ENCODE measurements at places on chromosomes 1 and 21.

DNA sequence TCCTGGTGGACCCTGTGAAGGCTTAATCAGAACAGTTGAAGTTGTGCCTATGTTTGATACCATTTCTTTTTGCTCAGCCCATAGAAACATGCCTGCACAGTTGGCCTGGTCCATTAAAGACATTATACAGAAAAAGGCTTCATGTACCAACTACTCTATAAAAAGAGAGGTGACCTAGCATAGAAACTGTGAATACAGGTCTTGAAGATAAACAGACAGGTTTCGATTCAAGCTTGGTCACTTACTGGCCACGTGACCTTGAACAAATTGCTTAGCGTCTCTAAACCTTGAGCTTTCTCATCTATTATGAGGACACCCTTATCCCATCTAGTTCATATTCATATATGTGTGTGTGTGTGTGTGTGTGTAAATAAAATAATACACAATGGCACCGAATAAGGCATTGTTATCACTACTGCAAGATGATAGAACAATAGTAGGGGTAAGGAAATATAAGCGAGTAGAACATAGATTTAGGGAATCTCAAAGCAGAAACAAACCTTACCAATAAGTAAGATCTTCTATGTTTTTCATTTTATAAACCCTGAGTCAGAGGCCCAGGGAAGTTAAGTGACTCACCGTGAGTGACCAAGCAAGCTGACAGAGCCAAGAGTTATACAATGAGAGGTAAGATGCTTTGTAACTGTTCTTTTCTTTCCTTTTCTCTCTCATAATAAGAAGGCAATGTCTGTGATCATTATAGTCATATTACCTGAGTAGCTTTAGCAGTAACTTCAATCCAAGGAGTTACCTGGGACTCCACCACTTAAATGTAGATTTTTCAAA, 476.8 kb upstream of the DEPDC1 start:
- no peak for DNase-seq

GRCh38 chr1:77313491-77313890, 31.7 kb downstream of the AK5 start:
- DNase-seq = no peak

DNA sequence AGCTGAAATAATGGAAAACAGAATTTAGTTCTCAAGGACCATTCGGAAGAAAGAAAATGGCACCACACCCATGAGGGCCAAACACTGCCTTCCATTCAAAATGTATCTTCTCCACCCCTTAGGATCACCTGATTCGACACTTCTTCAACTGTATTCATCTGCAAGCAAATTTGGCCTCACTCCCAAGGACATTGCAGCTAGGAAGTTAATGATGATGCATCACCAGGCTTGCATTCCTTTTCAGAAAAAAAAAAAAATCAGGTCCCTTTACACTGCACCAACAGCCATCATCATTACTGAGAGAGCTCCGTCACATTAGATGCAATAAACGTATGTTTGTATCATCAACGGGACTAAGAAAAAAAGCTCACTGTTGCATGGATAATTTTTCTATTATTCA, 368.3 kb downstream of the PCP4 start:
- DNase-seq = no peak

GRCh38 chr1:229093238-229093540, 177.7 kb upstream of the RAB4A start:
- DNase-seq = no peak

DNA sequence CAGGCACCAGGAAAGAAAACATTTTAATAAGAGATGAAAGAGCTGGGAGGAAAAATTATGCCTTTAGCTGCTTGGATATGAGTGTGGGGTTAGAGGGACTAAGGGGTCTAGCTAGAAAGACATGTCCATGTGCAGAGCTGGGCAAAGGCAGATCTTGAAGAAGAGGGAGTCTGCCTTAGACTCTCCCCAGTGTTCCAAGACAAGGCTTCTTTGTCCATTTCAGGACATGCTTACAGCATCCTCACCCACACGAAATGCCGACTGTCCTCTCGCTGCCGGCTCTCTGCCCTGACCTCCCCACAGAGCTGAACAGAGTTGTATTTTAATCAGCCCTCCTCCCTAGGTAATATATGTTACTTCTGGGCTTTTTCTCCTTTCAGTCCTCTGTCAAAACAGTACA, 100.7 kb upstream of the ATP1B1 start:
- DNase-seq = no peak
